ENCODE measurements at places on chromosomes 1 and 21.

DNA sequence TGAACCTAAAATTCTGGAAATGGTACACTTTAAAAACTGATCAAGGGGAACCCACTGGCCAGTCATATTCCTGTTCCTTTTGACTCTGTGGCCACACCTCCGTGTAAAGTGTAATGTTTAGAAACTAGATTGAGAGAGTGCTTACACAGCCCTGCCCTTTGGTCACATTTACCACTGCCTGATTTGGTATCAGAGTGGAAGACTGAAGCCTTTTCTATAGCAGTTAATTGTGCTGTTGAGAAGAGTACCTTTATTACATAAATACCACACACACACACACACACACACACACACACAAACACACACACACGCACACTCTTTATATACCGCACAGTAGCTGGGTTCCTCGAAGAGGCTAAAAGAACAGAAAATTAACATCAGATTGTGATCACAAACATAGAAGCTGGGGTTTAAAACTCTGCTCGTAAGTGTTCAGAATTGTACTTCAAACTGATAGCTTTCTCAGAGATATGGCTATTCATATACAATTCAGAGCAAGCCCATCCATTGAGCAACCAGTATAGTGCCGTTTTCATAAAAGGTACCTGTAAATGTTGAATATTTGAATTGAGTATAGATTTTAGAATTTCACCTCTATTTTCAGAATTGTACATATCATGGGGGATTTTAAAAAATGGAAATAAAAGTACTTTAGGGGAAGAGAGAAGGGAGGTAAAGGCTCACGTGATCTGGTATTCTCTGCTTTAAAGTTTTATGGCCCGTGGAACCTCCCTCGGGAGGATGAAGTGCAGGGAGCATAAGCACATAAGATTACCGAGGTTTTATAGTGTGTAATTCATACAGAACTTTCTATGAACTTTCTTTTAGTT, 37.5 kb downstream of the CAMTA1 start:
- DNase-seq: no peak

GRCh38 chr1:76055987-76056386, 18.6 kb upstream of the ST6GALNAC3 start:
- DNase-seq: no peak

- DNase-seq: no peak
Observed at GRCh38 chr1:94463056-94463764, 45.0 kb downstream of the ABCD3 start.

DNA sequence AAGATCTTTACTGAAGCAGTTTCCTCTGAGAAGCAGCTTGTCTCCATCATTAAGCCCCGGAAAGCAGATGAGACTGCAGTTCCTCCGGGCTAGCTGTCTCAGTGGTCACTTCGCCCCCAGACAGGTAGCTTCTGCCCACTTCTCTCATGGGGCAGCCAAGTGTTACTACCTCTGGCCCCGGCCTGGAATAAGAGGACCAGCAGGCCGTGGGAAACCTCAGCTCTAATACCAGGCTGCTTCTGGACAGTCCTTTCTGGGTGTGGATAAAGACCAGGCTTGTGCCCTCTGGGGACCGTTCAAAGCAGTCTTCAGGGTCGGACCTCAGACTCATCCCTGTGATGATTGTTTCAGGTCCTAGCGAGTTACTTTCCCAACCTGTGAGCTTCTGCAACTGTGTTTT, 54.8 kb downstream of the RUNX3 start:
- DNase-seq: no peak

GRCh38 chr1:2602866-2603520, 16.4 kb downstream of the PRXL2B start:
- DNase-seq: no peak

GRCh38 chr1:100358210-100358609, 5.9 kb downstream of the CDC14A start:
- no peak for DNase-seq

- no peak for DNase-seq
Observed at GRCh38 chr1:3417082-3417739, 37.3 kb upstream of the ARHGEF16 start.

DNA sequence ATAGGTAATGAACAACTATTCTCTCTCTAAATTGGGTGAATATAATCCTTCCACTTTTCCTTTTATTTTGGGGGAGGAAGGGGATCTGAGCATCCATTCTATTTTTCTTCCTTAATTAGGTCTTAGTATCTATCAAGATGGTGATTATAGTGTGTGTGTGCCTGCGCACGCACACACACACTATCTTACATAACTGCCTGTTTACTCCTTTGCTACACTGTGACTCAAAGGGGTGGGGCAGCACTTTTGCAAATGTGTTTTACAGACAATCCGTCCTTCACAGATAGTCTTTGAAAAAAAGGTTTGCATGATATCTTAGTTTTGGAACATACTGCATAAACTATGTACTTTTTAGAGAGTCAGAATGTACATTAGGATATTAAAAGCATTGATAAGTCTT, 191.5 kb downstream of the SDCCAG8 start:
- DNase-seq: no peak

DNA sequence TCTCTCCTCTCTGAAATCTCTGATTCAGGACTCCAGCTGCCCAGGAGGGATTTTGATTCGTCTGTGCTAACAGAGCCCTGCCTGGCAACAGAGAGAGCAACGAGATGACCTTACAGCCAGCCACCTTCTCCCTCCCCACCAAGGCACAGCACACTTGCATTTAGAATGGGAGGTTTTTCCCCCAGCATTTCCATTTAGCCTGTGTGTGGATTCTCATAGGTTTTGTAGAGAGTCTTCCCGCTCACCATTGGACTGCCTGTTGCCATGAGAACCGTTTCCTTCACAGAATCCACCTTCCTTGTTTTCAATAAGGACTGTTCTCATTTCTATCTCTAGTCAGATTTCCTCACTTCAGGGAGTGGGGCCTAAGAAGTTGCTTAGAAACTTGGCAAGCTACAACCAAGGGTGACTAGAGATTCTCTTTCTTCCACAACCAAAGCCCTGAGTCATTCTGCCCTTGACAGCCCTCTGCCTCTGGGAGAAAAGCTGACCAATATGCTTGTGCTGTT, 5.8 kb upstream of the IKBKE start:
- DNase-seq: no peak

DNA sequence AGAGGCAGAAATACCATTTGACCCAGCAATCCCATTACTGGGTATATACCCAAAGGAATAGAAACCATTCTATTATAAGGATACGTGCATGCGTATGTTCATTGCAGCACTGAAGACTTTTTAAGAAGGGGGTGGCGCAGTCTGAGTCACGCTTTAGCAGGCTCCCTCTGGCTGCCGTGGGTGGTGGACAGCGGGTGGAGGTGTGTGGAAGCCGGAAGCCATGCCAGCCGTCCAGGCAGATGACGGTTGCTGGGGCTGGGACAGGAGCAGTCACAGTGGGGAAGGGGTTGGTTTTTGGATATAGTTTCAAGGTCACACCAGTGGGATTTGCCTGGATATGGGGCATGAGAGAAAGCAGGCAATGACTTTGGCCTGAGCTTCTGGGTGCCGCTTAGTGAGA, 270.5 kb downstream of the GRIK3 start:
- no peak for DNase-seq

- no peak for DNase-seq
Observed at GRCh38 chr1:2444138-2444591, 31.8 kb upstream of the PEX10 start.

DNA sequence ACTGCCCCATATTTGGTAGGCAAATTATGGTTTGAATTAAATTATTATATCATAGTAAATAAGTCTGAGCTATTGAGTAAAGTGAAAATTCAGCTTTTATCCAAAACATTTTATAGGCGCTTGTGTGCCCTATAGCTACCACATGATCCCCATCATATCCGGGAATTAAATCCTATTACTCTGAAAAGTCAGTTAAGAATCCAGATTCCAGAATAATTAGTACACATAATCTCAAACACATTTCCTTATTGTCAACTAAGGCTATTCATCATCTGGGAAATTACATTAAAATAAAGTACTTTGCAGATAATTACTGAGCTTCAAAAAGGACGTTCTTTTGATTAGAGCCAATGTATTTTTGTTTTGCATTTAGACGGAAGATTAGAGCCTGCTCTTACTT, 72.3 kb downstream of the CTH start:
- DNase-seq: no peak

GRCh38 chr1:236458996-236459395, 64.8 kb upstream of the LGALS8 start:
- no peak for DNase-seq

DNA sequence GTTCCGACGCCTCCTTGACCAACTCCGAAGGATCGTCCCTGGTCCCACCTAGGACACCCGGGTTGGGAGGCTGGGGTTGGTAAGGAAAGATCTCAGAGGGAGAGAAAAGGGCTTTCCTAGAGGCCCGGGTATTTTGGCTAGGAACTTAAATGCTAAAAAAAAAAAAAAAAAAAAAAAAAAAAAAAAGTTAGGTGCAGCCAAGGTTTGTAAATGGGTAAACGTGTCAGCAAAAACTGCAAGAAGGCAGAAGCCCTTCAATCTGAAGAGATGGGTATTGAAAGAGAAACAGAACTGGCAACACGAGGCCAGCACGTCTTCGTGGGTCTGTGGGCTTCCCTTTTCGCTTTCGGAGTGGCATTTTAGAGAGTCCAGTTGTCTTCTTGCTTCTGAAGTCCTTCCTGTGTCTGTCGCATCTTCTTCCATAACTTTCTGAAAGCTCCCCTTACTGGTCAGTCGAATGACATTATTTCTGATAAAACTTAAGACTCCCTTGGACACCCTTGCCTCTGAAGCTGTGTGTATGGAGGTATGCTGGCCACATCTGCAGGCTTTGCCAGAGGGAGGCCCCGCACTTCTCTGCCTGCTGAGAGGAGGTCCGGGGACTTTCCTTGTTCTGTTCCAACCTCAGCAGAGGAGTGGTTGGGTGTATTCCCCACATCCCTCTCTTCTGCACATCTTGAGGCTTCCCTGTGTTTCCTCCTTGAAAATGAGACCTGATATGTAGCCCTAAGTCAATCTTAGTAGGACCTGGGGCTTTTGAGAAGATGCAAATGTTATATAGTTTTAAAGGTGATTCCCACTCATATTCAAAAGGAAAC, 745 bp downstream of the RCSD1 start:
- peak; percentile 65 for DNase-seq

DNA sequence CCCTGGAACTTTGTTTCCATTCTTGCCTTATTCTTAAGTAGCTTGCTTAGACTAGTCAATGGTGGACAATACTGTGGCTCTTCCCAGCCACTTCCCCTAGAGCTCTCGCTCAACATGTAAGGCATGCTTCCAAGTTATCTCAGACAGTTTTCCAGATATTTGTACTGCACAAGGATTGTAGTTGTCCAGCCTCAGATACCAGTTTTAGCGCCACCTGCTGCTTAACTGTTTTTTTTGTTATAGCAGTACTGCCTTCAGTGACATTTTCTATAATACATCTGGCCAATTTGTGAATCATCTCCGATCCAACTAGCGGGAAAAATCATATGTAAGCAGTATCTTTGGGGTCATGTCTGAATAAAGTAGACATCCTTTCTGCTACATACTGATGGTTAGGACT, 346.7 kb upstream of the ADGRL4 start:
- DNase-seq: peak; percentile 15

GRCh38 chr1:37197411-37197810, 163.1 kb upstream of the GRIK3 start:
- DNase-seq: no peak

DNA sequence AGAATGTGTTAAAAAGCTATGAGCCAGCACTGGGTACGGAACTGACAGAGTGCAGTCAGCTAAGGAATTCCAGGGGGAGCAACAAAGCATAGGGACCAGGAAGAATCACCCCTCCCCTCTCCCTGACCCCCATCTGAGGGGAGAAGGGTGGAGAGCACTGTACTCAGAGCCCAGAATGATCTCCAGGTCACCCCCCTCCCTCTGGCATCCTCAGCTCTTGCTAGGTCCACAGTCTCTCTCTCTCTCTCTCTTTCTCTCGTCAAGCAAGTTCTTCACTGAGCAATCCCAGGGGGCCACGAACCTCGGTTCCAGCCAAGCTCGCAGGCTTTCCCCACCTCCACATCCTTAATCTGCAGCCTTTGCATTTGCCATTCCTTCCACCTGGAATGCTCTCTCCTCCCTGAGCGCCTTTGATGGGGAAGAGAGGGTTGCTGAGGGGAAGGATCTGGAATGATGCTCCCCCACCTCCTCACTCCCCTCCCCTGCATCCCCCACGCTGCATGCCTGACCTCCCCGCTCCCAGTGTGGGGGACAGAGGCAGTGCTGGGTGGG, 6.7 kb upstream of the WASF2 start:
- no peak for DNase-seq

DNA sequence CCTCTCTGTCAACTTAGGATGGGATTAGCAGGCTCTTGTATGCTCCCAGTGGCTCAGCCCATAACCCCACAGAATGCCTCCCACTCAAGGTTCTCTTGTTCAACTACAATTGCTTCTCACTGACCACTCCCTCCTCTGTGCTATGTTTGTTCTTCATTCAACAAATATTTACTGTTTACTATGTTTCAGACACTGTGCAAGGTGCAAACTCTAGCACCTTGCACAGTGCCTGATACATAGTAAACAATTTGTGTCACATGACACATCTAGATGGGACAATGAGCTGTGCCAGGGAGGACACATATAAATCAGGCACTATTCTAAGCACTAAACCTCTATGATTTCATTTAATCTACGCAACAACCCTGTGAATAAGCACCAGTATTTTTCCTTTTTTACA, 15.4 kb downstream of the ATP1A2 start:
- DNase-seq: no peak

- peak; percentile 81 for DNase-seq
Observed at GRCh38 chr21:37828991-37829390, 87.3 kb downstream of the KCNJ6 start.

- no peak for DNase-seq
Observed at GRCh38 chr1:113292603-113293255, 97.6 kb upstream of the MAGI3 start.

GRCh38 chr1:203276408-203276807, 28.9 kb upstream of the BTG2 start:
- DNase-seq: no peak

DNA sequence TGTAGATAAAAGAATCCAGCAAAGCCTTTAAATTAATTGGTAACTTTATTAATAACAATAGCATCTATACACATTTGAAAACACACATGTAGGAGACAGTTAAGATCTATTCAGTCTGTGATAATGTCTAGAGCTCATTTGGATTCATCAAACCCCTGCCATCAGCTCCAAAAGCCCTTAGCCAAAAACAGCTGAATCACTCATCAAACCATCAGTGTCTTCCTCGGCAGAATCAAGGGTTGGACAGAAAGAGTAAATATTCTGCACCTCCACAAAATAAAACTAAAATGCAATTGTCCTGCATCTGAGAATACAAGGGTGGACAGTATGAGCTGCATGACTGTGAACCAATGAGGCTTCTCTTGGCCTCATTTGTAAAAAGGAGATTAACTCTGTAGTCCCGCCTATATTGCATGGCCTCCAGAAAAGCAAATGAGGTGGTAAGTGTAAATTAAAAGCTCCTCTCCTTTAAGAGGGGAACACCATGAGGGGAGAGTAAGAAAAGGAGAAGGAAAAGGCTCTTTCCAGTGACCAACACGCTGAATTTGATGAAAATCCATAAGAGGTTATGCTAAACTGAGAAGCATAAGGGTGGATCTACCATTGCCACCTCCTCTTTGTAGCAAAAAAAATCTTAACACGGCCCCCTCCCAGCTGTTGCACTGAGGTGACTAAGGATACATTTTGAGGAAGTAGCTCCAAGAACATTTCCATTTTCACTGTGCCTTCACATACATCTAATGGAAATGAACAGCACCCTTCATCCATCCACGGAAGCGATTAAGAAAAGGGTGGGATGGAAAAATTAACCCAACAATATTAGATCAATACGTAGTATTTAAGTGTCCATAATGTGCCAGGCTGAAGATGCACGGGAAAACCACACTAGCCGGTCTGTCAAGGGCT, 14.7 kb upstream of the BOLA1 start:
- DNase-seq: peak; percentile 83

- DNase-seq: no peak
Observed at GRCh38 chr1:225848030-225848955, 33.9 kb downstream of the TMEM63A start.
